Smooth muscle cell of the pulmonary artery (primary cell): ENCODE measurements at places on chromosomes 1 and 21. TPM values are rescaled to one million over a fixed set of nuclear protein-coding genes. Genes with fewer than 3 reads are reported as not detected.

Gene ALPL
- total RNA-seq, result 0.36 and 2.1 TPM in 2 replicates

Gene MSH4
- 0.33 and 0.52 TPM in 2 replicates for total RNA-seq

Gene LRRC8B
- 0.89 and 0.98 TPM in 2 replicates for total RNA-seq

Gene RGS1
- not detected in 2 replicates for total RNA-seq

Gene UQCRHL
- total RNA-seq, result 1.4 and 1.5 TPM in 2 replicates

Gene MR1
- 25.2 and 25.9 TPM in 2 replicates for total RNA-seq

Gene EGLN1
- 83.2 and 97.5 TPM in 2 replicates for total RNA-seq

Gene NENF
- 32.3 and 39.1 TPM in 2 replicates for total RNA-seq

Gene BCAR3
- total RNA-seq, result 19.8 and 52.3 TPM in 2 replicates

Gene RHD
- total RNA-seq, result not detected in 2 replicates

Gene FCRL6
- not detected in 2 replicates for total RNA-seq

Gene MRPS14
- 16.4 and 23.7 TPM in 2 replicates for total RNA-seq

Gene AMPD1
- not detected in 2 replicates for total RNA-seq

Gene LHX8
- total RNA-seq, result not detected in 2 replicates

Gene PARS2
- 4.0 and 5.8 TPM in 2 replicates for total RNA-seq

Gene KCND3
- 0.53 and 4.0 TPM in 2 replicates for total RNA-seq

Gene GPR37L1
- total RNA-seq, result 0.03 TPM in 1 of 2 replicates, not detected in the other

Gene CCDC24
- total RNA-seq, result 5.1 and 6.3 TPM in 2 replicates

Gene SPATA46
- not detected in 2 replicates for total RNA-seq

Gene C1QC
- not detected in 2 replicates for total RNA-seq

Gene RNU1-1
- total RNA-seq, result under 0.01 TPM in 2 replicates

Gene HSD3B2
- total RNA-seq, result not detected in 2 replicates

Gene KRTAP13-2
- not detected in 2 replicates for total RNA-seq

Gene LMOD1
- total RNA-seq, result 22.2 and 40.4 TPM in 2 replicates

Gene RHCE
- 1.0 and 1.5 TPM in 2 replicates for total RNA-seq

Gene MRPS21
- 31.5 and 32.2 TPM in 2 replicates for total RNA-seq

Gene CHI3L2
- total RNA-seq, result 6.0 and 13.9 TPM in 2 replicates

Gene OR2T33
- total RNA-seq, result not detected in 2 replicates

Gene GNAT2
- 0.30 and 0.33 TPM in 2 replicates for total RNA-seq

Gene GBP6
- not detected in 2 replicates for total RNA-seq

Gene YY1AP1
- total RNA-seq, result 33.3 and 35.3 TPM in 2 replicates

Gene ADCY10
- under 0.01 and 0.03 TPM in 2 replicates for total RNA-seq

Gene SSX2IP
- 11.5 and 15.9 TPM in 2 replicates for total RNA-seq

Gene FCRL1
- total RNA-seq, result not detected in 2 replicates

Gene FAM151A
- total RNA-seq, result not detected in 2 replicates

Gene ATAD3C
- 0.40 TPM in 1 of 2 replicates, not detected in the other for total RNA-seq

Gene ATP1A4
- not detected in 2 replicates for total RNA-seq

Gene FABP3
- total RNA-seq, result 7.5 and 40.1 TPM in 2 replicates

Gene SPRR2A
- total RNA-seq, result not detected in 2 replicates

Gene PTAFR
- total RNA-seq, result 0.03 and 0.07 TPM in 2 replicates

Gene GBP3
- 12.1 and 19.3 TPM in 2 replicates for total RNA-seq

Gene PROK1
- not detected in 2 replicates for total RNA-seq

Gene SPRR2G
- not detected in 2 replicates for total RNA-seq

Gene PIGV
- 14.5 and 22.2 TPM in 2 replicates for total RNA-seq

Gene TAS1R1
- total RNA-seq, result 0.20 and 0.46 TPM in 2 replicates

Gene LCE3D
- not detected in 2 replicates for total RNA-seq

Gene F5
- under 0.01 TPM in 1 of 2 replicates, not detected in the other for total RNA-seq

Gene TSSK3
- 0.13 and 0.17 TPM in 2 replicates for total RNA-seq

Gene RPE65
- not detected in 2 replicates for total RNA-seq

Gene KCNH1
- total RNA-seq, result 0.63 and 8.9 TPM in 2 replicates

Gene TNNT2
- total RNA-seq, result under 0.01 TPM in 1 of 2 replicates, not detected in the other

Gene MPL
- not detected in 2 replicates for total RNA-seq

Gene KRTAP19-3
- not detected in 2 replicates for total RNA-seq

Gene C1orf116
- under 0.01 and 0.07 TPM in 2 replicates for total RNA-seq

Gene SLAMF9
- 0.26 and 0.59 TPM in 2 replicates for total RNA-seq

Gene SPATA21
- total RNA-seq, result not detected in 2 replicates
